Stimulated activated CD4-positive, alpha-beta T cell treated with anti-CD3 and anti-CD28 coated beads, Interleukin-1b, Interleukin-23, amount 100 ng/mL, for 48 hours (primary cell): ENCODE measurements at places on chromosomes 1 and 21.

GRCh38 chr1:46983830-46984586 is 39.5 kb upstream of the CYP4X1 start:
- no peak for DNase-seq

DNA sequence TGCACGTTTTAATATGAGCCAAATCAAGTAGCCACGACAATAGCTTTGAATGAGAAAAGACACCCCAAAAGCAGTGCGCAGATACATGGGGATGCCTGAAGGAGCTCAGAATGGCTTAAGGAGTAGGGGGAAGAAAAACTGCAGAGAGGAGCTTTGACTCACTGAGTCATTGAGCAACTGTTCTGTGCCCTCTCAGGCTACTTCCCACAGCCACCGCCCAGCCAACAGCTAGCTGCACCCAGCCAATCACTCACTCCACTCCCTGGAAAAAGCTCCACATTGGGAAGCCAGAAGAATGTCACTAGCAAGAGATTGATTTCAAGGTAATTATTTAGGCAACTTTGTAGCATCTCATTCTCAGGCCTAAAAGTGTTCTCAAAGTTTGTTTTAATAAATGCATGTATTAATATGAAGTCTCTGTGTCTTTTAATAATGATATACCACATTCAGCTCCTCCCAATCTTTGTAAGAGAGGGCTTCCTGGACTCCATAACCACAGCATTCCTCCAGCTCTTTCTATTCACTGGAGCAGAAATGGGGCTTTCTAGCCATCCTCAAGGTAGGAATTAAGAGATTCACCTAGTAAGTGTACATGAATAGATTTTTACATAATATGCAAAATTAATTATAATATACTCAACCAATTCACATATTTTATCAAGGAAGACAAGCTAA is 16.8 kb downstream of the DUSP10 start:
- no peak for DNase-seq

DNA sequence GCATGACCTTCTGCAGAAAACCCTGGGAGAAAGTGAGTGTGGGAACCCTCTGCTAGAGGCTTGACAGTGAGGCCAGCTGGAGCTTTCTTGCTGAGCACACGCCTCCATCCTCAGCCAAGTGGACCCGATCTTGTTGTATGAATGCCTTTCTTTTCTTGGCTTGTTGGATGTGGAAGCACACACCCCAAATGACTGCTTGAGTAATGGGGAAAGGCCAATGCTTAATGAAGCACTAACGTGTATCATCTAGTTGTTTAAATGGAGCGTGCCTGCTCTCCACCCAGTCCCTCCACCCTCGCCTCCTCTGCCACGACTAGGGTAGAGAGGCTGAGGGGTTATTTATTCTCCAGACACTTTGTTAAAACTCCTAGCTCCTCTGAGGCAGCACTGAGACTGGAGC is 54.3 kb upstream of the IKBKE start:
- no peak for DNase-seq

DNA sequence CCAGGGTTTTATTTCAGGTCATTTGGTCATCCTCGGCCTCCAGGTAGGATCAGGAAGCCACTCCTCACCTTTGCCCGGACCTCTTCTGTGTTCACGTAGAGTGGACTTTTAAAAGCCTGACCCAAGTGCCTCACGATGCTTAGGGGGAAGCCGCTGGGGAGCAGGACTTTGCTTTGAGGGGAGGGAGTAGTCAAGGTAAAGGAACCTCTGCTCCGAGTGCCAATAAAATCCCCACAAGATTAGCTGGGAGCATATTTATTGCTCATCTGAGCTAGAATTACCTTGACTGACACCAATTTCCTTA is 603 bp upstream of the DHRS3 start:
- DNase-seq: no peak

- no peak for DNase-seq
Measured at GRCh38 chr1:183198463-183198862, 12.4 kb downstream of the LAMC2 start.

DNA sequence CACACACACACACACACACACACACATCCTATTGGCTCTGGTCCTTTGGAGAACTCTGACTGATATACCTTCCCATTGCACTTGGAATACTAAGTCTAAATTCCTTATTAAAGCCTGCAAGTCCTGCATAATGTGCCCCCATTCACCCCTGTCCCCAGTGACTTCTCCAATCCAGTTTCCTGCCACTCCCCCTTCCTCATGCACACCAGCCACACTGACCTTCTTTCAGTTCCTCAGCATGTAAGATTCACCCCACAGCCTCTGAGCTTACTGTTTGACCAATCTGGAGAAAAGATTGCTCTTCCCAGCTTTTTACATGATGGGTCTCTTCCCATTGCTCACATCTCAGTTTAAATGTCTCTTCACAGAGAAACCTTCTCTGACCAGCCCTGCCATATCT is 146.6 kb downstream of the TBX15 start:
- no peak for DNase-seq

- no peak for DNase-seq
Measured at GRCh38 chr1:23062271-23062670, 43.0 kb downstream of the KDM1A start.

DNA sequence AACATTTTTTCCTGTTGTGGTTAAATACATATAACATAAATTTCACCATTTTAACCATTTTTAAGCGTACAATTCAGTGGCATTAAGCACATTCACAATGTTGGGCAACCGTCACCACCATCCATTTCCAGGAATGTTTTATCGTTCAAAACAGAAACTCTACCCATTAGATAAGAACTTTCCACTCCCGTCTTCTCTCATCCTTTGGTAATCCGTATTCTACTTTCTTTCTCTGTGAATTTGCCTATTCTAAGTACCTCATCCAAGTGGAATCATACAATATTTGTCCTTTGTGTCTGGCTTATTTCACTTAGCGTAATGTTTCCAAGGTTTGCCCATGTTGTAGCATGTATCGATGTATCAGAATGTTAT is 336.0 kb downstream of the RRAGC start:
- no peak for DNase-seq

- DNase-seq: no peak
Measured at GRCh38 chr1:5968161-5968736, 24.0 kb downstream of the NPHP4 start.

GRCh38 chr1:94047949-94048348 is 73.0 kb downstream of the ABCA4 start:
- DNase-seq: no peak

DNA sequence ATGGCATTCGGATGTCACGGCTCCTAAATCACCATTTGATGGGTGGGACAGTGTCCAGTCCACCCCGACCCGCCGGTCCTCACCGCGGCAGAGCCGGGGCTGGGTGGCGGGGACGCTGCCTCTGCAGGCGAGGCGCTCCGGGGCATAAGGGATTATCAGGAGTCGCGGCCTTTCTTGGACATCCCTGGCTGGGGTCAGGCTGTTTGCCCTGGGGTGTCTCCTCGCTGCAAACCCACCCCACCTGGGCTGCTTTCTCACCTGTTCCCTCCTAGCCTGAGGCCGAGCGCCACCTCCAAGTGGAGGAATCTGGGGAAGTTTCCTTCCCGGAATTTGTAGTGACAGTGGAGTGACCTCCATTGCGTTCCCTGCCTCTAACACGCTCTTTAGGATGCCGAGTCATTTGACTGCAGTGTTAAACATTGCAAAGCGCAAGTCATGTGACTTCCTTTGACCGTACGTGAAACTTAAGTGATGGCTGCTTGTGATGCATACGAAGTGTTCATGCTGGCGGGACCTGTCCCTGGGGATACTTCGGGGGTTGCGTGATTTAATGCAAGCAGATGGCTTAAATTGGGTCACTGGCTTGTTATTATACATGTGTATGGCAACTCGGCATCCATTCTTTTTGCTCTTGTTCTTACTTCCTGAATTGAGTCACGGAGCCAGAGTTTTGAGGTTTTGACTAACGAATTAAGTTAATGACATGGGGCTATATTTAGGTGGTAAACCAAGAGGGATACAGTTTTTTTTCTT is 536 bp downstream of the LGALS8 start:
- DNase-seq: peak; percentile 64

- DNase-seq: no peak
Measured at GRCh38 chr1:15148004-15148403, 5.5 kb upstream of the TMEM51 start.

DNA sequence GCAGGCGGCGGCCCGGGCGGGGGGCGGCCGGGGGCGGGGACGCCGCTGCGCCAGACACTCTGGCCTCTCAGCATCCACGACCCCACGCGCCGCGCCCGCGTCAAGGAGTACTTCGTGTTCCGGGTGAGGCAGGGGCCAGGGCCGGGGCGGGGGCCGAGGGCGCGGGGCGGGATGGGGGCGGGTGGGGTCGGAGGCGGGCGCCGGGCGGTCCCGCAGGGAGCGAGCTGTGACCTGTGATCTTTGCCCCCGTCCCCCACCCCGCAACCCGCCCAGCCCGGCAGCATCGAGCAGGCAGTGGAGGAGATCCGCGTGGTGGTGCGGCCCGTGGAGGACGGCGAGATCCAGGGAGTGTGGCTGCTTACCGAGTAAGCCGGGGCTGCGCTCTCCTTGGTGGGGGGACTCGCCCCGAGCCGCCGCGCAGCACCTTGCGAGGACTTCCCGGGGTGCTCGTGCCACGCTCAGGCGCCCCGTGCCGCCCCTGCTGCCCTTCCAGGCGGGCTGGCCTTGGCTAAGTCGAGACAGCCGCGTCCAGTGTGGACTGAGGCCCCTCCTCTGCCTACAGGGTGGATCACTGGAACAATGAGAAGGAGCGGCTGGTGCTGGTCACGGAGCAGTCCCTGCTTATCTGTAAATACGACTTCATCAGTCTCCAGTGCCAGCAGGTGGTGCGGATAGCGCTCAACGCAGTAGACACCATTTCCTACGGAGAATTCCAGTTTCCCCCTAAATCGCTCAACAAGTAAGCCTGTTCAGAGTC is 514 bp downstream of the TPRG1L start:
- DNase-seq: no peak
